Dermis microvascular lymphatic vessel endothelial cell (primary cell): ENCODE measurements at places on chromosomes 13 and 19. TPM values are rescaled to one million over a fixed set of nuclear protein-coding genes. Genes with fewer than 3 reads are reported as not detected.

- peak; percentile 54 for DNase-seq
Observed at GRCh38 chr13:91406619-91407018, 8.2 kb downstream of the GPC5 start.

DNA sequence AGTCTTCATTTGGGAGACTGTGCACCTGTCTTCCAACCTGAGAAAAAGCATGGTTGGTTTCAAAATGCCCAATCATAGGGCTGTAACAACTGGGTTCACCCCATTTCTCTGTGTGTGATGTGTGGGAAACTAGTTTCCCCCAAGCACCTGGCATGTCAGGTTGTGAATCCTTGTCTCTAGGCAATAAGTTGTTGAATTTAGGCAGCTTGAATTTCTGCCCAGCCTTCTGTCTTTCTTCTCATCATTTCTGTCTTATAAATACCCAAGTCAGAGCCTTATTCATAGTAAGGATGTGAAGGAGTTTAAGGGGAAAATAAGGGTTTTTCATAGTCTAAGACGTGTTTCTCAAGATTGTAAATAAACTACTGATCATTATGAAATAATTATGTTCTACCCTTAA lies 170.7 kb upstream of the RNF113B start:
- no peak for DNase-seq

- no peak for DNase-seq
Observed at GRCh38 chr19:46665072-46665471, 4.1 kb upstream of the DACT3 start.

GRCh38 chr13:108915095-108915633 lies 285.8 kb downstream of the MYO16 start:
- peak; percentile 59 for DNase-seq

The ZNF208 gene
- 0.13 TPM in 2 replicates for total RNA-seq

- DNase-seq: no peak
Observed at GRCh38 chr19:11164296-11164695, 8.7 kb upstream of the SPC24 start.

The COL4A2 gene
- 626 and 1,224 TPM in 2 replicates for total RNA-seq

The ICAM5 gene
- total RNA-seq: under 0.01 TPM in 1 of 2 replicates, not detected in the other

- DNase-seq: no peak
Observed at GRCh38 chr19:39833160-39833463, 850 bp downstream of the DYRK1B start.

The ZNF329 gene
- 7.3 and 10.1 TPM in 2 replicates for total RNA-seq

DNA sequence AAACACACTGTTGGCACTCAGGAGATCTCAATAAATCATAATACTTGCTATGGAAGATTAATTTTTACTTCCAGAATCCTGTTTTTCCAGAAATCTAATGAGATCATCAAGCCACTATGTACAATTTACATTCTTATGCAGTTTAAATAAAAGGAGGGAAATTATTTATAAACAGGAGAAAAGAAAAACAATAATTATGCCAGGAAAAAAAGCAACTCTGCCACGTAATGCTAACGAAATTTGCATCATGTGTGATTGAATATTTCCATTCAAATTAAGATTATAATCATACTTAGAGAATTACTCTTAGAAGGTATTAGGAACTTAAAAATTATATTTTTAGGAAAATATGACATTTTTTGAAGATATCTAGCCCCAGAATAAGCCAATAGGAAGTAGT lies 13.0 kb downstream of the FAM124A start:
- no peak for DNase-seq

DNA sequence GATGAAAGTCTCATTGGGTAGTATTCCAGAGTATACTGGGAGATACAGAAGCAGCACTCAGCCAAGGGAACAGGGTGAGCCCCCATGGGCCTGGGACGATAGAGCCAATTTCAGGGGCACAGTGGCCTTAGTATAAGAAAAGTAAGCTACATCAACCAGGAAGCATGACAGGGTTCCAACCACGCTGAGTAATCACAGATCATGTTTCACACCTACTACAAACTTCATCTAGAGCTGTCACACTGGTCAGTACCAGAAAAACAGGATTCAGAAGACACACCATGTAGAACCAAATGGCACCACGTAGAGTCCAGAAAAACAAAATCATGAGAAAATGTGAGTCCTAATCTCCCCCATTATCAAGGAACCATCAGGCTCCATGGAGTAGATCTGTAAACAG lies 1292.4 kb upstream of the MIR17HG start:
- DNase-seq: no peak

GRCh38 chr13:102903659-102904407 lies 58.0 kb downstream of the ERCC5 start:
- DNase-seq: peak; percentile 36

The KLF2 gene
- 2.4 and 2.8 TPM in 2 replicates for total RNA-seq

DNA sequence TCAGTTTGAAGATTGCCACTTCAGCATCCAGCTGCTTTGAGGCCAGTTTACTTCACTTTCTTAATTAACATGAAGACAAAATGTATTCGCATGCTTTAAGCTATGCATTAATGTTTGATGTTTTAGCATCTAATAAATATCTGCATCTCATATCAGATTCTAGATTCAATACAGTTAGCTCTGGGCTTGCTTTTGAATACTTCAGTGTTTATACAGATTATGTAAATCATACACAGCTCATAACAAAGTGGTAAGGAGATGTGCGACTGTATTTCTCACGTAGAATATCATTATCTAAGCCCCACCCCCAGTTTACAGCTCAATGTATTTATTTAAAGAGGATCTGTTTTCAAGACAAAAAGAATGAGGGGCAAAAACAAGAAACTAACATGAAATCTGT lies 770.5 kb downstream of the PCDH9 start:
- DNase-seq: no peak
